ENCODE measurements at places on chromosomes 12 and 14.
A peak's percentile ranks its signal among the peaks of the same experiment; 100 is the strongest.

- no peak for DNase-seq
Observed at GRCh38 chr14:101369194-101369915, 191.9 kb upstream of the DIO3 start.

DNA sequence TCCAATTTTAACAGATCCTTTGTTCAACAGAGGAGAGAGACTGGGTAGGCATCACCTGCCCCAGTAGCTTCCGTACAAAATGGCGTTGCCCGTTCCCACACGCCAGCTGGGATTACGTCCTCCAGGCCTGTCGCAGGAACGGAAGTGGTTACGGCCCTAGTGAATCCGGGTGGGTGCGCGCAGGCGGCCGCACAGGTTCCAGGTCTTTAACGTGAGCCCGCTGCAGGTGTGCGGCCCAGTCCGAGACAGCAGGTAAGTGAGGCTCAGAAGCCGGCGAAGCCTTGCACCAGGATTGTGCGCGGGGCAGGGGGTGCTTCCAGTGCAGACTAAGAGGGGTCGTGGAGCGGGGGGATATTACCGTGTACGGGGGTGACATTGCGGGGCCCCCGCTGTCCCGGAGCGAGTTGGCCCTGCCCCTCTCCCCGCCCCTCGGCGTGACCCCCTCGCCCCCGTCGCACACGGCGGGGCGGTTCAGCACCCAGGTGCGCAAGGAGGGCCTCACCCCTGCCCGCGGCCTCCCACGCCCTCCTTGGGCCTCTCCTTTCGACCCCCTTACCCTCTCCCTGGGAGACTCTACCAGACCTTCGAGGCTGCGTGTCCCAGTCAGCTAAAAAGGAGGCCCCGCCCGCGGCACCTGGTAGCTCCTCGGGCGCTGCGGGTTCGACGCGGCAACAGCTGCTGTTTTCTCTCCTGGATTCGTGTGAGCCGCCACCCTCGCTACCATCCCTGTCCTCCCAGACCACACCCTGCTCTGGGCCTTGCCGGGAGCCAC, at the start of gene EXD2:
Gene EXD2 (plus strand): TSS at position 159 of the 772 bp plus-strand sequence. CDS start 17,973 bp downstream, outside the sequence.
- peak; percentile 35 for DNase-seq

DNA sequence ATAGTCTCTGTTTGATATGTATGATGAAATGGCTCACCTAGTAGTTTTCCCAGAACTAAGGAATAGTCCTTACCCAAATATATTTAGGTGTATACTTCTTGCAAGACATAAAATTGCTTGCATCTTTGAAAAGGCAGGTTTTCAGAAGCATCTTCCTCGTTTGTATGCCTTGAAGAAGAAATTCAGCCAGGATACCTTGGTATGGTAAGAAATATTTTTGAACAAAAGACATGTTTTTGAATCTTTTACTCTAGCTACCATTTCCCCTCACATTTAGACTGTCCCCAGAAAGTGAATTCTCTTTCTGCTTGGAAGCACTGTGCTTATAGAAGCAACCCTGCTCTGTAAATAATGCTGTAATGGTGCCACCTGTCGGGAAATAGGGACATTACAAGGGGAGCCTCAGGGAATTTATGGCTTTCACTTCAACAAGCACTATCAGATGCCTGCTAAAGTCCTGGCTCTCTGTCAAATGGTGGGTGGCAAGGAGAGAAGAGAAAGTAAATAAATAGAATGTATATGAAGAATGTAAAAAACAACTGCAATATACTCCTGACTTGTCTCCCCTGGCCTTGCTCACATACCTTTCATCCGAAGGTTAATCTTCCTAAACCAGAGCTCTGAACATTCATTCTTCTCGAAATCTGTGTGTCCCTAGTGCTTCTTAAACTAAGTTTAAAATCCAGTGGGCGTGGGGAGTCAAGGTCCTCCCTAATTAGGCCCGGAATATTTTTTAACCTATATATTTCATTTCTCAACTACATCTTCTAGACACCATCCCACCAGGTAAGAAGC, 6.1 kb downstream of the CCDC184 start:
- DNase-seq, result peak; percentile 46

DNA sequence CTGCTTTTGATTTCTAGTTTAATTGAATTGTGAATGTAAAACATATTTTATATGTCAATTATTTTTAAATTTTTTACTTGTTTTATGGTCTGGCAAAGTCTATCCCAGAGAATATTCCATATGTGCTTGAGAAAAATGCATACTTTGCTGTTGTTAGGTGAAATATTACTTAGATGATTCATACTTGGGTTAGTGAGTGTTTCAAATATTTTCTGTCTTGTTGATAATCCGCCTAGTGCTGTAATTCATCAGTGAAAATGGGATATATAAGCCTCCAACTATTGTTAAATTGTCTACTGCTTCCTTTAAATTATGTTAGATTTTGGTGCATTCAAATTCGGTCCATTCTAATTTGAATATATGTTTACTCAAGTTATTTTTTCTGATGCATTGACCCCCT, 395.5 kb downstream of the LRFN5 start:
- DNase-seq, result no peak

- no peak for DNase-seq
Observed at GRCh38 chr14:22522466-22522957, 66.5 kb downstream of the DAD1 start.

DNA sequence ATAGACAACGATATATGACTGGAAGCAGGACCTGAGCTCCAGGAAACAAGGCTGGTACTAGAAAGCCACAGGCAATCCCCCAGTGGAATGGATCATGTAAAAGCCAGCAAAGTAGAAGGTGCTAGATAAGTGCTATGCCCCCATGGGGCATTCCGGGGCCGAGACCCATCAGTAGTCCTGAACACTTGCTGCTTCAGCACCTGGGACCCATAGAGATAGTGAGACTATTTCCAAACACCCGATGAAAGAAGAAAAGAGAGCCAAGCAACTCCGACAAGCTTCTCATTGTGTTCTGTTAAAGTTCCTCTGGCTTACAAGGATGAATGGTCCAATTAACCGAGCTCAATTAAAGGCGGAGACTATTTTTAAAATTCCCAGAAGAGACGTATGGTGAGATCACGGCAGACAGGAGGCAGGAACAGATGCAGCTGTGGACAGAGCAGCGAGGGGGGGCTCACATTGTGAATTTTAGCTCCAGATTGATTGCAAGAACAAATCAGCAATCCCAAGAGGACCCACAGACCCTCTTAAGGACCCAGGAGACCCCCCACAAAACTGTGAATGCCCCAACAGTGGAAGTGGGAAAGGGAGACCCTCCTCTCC, 142.5 kb upstream of the OVCH1 start:
- no peak for DNase-seq

GRCh38 chr12:48351022-48351708, 446 bp upstream of the ZNF641 start:
- DNase-seq, result no peak

GRCh38 chr12:86929962-86930361, 673.8 kb upstream of the MGAT4C start:
- no peak for DNase-seq

GRCh38 chr12:20505056-20505455, 136.7 kb downstream of the PDE3A start:
- DNase-seq, result no peak

DNA sequence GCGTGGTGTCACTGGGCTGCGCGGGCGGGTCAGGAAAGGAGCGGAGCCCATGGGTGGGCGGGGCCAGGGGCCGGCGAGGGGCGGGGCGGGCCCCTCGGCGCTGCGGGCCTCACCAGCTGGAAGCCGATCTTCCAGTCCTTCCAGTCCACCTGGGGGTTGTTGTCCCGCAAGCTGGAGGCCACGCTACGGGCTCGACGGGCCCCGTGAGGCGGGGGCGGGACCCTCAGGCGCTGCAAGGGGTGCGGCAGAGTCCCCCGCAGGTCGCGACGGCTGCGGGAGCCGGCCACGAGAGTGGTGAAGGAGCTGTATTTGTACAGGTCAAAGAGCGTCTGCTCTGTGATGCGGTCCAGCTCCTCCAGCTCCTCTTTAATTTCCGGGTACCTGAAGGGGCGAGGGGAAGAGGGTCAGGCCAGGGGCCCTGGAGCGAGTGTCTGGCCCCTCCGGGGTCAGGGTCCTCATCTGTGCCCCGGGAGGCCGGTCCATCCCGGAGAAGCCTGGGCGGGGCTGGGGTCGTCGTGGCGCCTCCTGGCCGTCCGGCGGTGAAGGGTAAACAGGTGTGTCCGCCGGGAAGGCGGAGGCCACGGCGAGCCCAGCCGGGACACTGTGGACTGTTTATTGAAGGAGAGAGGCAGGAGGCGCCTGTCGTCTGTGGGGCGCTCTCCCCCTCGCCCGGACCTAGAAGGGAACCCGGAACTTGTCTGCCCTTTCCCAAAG, 11.9 kb downstream of the SCNN1A start:
- DNase-seq, result no peak

DNA sequence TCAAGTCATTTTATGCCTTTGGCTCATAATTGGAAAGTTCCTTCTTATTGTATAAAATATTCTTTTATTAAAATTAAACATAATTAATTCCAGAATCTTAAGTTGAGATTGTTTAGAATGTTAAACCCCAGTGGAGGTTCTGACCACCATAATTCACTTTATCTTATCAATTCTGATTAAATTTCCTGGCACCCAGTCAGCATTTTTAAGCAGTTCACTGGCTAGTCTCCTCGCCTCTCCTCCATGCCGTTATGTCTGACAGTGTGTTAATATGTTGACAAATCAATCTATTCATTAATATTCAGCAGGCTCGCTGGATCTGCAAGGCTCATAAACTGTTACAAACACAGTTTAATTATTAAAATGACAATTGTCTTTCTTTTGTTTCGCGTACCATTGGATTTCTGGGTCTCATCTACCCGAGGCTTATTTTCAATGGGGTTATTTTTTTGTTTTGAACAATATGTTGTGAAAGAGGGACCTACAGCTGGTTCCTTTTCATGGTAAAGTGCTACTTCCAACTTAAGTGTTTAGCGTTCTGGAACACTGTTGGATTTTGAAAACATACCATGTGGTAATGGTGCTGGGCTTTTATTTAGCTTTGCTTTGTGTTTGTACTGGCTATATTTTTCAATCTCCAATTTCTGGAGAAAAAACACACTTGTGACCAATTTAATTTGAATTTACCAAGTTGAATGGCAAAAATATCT, 339.7 kb downstream of the PRKD1 start:
- no peak for DNase-seq

GRCh38 chr14:72631401-72631800, 262.5 kb downstream of the DPF3 start:
- DNase-seq, result no peak

- no peak for DNase-seq
Observed at GRCh38 chr14:74459289-74459946, 33.4 kb upstream of the SYNDIG1L start.

- DNase-seq, result no peak
Observed at GRCh38 chr14:54316652-54317051, 80.2 kb upstream of the CDKN3 start.

- no peak for DNase-seq
Observed at GRCh38 chr12:80001562-80001961, 66.7 kb upstream of the PPP1R12A start.

GRCh38 chr12:51777973-51778372, 70.5 kb downstream of the FIGNL2 start:
- no peak for DNase-seq

DNA sequence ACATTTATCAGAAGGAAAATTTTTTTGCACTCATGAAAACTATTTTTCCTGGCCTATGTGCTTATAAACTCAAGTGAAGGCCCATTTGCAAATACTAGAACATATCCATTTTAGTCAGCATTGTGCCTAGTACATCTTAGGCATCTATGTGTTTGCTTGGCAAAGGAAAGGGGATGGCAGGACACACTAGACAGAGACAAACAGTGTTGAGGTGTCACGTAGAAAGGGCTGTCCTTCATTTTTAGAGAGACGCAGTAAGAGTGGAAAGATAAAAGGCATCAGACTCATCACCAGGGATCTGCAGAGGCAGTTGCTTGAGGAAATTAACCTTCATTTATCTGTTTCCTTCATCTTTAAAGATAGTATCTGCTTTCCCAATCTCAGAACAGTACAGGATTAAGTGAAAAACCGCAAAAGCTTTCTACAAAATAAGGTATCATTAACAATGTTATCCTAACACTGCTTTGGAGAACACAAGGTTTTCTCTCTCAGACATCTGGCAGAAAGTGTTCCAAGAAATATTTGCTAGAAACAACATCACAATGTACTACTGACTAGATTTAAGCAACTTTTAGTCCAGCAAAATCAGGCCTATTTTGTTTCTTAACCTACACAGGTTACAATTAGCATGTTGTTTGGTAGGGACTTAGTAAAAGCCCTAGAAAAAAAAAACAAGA, 2.0 kb downstream of the YBX3 start:
- no peak for DNase-seq

GRCh38 chr12:43273467-43273866, 278.5 kb downstream of the ADAMTS20 start:
- DNase-seq, result no peak

DNA sequence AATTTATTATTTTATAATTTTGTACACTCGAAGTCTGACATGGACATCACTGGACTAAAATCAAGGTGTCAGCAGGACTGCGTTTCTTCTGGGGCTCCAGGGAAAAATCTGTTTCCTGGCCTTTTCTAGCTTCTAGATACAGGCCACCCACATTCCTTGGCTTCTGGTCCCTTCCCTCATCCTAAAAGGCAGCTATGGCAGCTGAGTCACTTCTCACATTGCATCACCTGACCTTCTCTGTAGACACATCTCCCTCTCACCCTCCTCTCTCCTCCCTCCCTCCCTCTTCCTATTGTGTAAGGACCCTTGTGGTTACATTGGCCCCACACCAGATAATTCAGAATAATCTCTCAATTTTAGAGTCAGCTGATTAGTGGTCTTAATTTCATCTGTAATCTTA, 92.4 kb downstream of the RPS6KA5 start:
- no peak for DNase-seq

DNA sequence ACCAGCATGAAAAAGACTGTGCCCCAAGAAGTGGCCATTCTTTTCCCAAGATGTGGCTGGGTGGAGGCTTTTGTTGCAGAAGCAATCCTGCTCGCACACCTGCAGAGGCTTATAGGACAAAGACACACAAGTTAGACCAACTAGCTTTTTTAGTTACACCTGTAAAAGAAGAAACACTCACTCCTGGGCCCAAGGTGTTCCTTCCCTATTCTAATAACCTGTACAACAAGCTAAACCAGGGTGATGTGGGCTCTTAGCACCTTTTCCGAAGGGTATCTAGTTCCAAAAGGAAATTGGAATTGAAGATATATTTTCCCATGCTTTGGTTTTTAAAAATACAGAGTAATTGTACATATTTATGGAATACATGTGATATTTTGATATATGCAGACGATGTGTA, 31.0 kb downstream of the ENTPD5 start:
- DNase-seq, result no peak

GRCh38 chr12:66071549-66071948, 59.0 kb downstream of the LLPH start:
- no peak for DNase-seq

- DNase-seq, result no peak
Observed at GRCh38 chr14:84770030-84770429, 759.9 kb upstream of the FLRT2 start.

DNA sequence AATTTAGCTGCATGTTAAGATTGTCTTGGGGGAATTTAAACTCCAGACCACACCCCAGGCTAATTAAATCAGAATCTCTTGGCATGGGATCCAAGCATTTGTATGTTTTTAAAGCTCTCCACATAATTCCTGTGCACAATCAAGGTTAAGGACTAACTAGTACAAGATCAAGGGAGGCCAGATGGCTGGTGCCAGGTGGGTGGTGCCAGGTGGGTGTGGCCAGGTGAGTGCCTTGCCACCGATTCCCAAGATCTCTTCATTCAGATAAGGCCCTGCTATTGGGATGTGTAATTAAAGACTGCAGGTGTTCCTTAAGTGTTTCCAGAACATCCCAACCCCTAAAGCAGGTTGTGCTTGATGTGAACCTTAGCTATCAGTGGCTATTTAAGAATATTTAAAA, 75.1 kb downstream of the NRXN3 start:
- DNase-seq, result no peak
